ENCODE measurements at places on chromosomes 16 and 17.

DNA sequence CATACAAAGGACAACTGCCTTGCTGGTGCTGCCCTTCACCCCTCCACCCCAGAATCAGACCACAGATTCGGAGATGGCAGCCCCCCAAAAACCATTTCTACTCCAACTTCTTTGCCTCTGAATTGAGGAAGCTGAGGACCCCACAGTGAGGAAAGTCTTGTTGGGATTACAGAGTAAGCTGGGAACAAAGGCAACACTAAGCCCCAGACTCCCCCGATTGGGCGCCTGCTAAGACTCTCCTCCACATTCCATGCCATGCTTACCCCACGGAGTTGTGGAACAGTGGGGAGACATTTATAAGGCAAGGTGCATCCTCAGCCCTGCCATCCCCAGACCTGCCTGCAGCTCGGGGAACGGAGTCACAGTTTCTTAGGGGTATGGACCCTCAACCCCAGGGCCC is 1.9 kb downstream of the GIT1 start:
- no peak for DNase-seq

DNA sequence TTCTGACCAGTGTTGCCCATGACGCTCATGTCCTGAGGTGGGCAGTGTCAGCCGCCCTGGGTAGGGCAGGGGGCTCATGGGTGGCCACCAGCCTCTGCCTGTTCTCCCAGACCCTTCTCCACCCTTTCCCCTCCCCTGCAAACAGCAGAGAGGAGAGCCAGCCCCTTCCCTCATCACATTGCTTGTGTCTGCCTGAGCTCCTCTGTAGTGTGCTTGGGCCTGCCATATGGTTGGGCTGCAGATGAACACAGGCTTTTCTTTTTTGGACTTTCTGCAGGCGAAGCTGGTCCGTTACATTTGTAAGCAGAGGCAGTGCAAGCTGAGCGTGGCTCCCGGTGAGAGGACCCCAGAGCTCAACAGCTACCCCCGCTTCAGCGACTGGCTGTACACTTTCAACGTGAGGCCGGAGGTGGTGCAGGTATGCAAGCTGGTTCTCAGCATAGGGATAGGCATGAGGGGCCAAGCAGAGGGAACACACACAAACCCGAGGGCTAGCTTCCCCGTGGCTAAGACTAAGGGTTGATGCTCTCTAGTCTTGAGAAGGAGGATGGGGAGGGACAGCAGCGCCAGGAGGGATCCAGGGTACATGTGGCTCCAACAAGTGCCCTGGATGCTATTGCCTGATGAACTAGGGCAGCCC is 80.6 kb upstream of the LGALS9 start:
- no peak for DNase-seq

- DNase-seq = no peak
Observed at GRCh38 chr16:70805380-70805779, 4.4 kb upstream of the VAC14 start.

DNA sequence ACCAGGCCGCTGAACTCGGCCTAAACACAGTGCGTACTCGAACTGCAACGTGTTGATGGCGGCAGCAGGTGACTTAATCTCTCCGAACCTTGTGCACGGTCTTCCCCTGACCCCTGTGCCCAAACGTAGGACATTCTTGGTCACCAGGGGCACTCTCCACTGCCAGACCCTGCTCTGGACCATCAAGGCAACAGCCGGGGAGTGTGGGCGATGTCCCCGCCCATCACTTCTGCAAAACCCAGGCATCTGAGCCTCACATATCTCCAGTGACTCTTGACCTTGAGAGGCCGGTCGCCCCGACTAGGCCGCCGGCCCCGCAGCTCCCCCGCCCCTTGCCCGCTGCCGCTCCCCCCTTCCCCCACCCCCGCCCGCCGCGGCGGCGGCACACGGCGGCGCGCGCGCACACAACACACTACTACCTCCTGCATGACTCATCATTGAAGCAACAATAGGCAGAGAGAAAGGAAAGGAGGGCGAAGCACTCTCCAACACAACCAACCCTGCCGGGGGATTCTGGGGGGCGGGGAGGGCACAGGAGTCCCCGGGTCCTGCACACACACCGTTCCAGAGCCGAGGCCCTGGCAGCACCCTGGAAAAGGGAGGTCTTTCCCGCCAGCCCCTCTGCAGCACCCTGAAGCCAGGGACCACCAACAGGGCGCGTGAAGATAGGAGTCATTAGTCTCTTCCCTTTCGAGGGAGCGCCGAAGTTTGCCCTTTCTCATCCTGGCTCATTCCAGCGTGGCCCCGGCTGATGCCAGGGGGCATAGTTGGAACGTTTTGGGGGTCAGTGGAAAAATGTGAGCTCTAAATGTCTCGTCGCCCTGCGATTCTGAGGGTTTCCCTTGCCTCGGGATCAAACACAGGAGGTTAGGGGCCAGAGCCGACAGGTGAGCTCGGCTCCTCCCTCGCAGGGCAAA is 1.9 kb downstream of the MNT start:
- DNase-seq = peak; percentile 74

DNA sequence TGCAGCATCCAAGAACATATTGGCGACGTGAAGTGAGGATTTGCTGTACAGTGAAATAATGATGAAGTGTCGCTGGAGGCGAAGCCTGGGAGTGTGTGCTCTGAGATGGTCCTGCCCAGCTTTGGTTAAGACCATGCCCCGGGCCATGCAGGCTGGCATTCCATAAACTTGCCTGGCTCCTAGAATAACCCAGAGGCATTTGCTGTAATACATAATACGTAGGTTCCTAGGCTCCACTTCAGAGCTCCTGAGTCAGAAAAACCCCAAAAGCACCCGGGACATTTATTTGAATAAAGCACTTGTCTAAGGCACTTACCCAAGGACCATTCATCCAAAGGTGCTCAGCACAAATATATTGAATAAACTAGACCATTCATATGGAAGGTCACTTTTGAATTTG is 279.3 kb downstream of the ABCC12 start:
- no peak for DNase-seq

- no peak for DNase-seq
Observed at GRCh38 chr17:38709864-38710603, 5.0 kb downstream of the MLLT6 start.

DNA sequence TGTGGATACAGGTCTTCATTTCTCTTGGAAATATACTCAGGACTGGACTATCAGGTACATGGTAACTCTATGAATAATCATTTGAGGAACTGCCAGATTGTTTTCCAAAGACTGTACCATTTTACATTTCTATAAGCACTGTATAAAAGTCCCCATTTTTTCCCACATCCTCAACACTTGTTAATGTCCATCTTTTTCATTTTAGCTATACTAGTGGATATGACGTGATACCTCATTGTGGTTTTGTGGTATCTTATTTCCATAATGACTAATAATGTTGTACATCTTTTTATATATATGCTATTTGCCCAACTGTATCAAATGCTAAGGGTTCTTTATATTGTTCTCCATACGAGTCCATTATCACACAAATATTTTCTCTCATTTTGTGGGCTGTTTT is 22.9 kb downstream of the NUP88 start:
- DNase-seq = no peak
